ENCODE measurements at places on chromosomes 1 and 21. TPM values are rescaled to one million over a fixed set of nuclear protein-coding genes. Genes with fewer than 3 reads are reported as not detected.

The ITPKB gene
- 38.4 TPM for total RNA-seq

The MYBPHL gene
- total RNA-seq = not detected

The CFHR2 gene
- not detected for total RNA-seq

The OPTC gene
- total RNA-seq = not detected

The SLC16A4 gene
- total RNA-seq = 0.65 TPM

The RNF223 gene
- not detected for total RNA-seq

The ST6GALNAC3 gene
- total RNA-seq = 25.1 TPM

The AZIN2 gene
- 0.16 TPM for total RNA-seq

The CA6 gene
- total RNA-seq = not detected

The ARTN gene
- total RNA-seq = 0.13 TPM

The PAQR6 gene
- 0.50 TPM for total RNA-seq

The KIFAP3 gene
- total RNA-seq = 26.4 TPM

The RNF186 gene
- not detected for total RNA-seq

The PEAR1 gene
- total RNA-seq = 11.0 TPM

The ADAMTS4 gene
- 9.7 TPM for total RNA-seq

The PLEKHN1 gene
- total RNA-seq = 0.16 TPM

The ZBTB37 gene
- 6.2 TPM for total RNA-seq

The TEX38 gene
- total RNA-seq = not detected

The TRNP1 gene
- total RNA-seq = 5.2 TPM

The CLDN17 gene
- not detected for total RNA-seq

Measured in bladder microvascular endothelial cell (primary cell).